ENCODE measurements at places on chromosomes 6 and 20.

- no peak for DNase-seq
These were observed at the start of gene EGFL8 for GRCh38 chr6:32164295-32164694. EGFL8 (plus strand) TSS chr6:32164595; CDS start chr6:32166166, 1,571 bp downstream.

GRCh38 chr6:121504227-121504626 lies 68.8 kb downstream of the GJA1 start:
- no peak for DNase-seq

DNA sequence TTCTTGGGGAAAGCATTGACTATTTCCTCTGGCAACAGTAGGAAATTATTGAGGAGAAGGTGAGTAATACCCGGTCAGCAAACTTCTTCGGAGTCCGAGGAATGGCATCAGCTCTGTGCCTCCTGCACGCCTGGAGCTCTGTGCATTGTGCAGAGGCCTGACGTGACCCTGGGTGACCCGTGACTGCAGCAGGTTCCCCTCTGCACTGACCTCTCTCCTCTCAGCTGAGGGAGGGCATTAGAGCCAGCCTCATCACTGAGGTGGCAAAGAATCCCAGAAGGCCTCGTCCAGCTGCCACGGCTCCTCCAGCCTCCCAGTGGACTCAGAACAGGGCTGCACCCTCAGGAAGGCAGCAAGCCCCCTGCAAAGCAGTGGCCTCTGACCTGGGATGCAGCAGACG lies 502.9 kb downstream of the CD83 start:
- DNase-seq: no peak

- no peak for DNase-seq
These were observed 4.3 kb upstream of the LTA start for GRCh38 chr6:31567531-31568370.

DNA sequence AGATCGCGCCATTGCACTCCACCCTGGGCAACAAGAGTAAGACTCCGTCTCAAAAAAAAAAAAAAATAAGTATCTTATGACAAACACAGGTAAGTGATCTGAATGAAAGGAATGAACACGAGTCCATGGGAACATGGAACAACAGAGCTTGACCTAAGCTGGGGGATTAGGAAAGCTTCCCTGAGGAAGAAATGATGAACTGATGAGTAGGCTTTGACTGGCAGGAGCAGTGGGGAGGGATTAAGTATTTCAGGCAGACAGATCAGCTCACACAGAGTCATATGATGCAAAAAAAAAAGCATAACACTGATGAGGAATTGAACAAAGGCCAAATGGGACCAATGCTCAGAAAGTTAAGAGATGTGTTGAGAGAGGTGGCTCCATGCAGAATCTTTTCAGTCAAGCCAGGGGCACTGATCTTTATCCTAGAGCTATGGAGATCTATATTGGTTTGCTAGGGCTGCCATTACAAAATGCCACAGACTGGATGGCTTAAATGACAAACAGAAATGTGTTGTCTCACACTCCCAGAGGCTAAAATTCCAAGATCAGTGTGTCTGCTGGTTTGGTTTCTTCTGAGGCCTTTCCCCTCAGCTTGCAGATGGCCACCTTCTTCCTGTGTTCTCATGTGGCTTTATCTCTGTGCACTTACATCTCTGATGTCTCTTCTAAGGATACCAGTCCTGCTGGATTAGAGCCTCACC lies 85.6 kb downstream of the ANKRD6 start:
- no peak for DNase-seq

GRCh38 chr20:47027042-47027441 lies 132.4 kb downstream of the EYA2 start:
- no peak for DNase-seq

DNA sequence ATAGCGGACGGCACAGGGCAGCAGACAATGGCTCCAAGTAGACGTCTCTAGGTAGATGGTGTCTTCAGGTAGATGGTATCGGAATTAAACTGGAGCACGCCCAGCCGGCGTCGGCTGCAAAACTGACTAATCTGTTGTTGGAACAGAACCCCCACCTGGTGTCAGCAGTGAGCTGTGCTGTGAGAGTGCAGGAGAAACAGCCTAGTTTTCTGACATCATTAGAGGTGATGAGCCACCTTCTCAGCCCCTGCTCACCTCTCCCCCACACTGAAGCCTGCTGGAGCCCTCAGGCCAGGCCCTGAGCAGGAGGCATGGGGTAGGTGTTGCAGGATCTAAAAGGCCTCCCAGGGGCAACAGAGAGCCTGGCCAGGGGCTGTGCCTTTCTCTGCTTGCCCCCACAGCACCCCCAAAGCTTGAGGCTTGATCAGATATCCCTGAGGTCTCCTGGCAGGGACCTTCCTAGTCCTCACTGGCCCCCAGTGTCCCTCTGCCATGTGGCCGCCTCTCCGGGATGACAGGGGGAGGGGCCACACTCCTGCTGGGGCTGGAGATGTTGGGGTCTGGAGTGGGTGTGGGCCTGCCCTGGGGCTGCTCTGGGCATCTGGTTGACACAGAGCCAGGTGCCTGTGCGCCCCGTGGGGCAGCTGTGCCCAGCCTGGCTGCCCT lies 6.9 kb upstream of the HELZ2 start:
- DNase-seq: no peak

- DNase-seq: no peak
These were observed 1005.5 kb upstream of the CITED2 start for GRCh38 chr6:140379919-140380318.

DNA sequence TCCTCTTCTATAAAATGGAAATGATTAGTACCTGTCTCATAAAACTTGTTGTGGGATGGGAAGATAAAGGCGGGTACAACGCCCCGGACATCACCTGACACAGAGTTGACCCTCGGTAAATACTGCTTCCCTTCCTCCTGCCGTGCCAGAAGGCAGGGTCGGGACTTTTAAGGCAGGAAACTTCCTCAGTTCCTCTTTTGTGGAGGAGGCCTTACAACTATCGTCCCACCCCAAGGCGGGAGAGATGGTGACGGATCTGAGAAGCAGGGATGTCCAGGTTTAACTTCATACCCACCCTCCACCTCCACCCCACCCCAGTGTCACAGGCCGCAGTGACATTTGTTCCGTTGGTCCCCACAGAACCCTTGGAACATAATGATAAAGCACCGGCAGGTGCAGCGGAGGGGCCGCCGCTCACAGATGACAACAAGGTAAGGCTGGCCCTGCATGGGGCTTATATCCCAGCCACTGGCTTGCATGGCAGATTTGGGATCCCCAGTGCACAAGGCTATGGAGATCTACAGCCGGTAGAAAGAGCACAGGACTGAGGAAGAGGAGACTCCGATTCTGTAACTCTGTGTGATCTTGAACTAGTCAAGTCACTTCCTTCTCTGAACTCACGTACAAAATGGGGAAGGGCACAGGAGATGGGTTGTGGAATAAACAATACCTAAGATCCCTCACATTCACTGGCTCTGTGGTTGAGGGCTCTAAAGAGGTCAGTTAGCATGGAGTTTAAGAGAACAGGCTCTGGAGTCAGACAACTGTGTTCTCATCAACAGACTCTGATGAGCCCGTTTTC lies 764 bp downstream of the DNTTIP1 start:
- no peak for DNase-seq

DNA sequence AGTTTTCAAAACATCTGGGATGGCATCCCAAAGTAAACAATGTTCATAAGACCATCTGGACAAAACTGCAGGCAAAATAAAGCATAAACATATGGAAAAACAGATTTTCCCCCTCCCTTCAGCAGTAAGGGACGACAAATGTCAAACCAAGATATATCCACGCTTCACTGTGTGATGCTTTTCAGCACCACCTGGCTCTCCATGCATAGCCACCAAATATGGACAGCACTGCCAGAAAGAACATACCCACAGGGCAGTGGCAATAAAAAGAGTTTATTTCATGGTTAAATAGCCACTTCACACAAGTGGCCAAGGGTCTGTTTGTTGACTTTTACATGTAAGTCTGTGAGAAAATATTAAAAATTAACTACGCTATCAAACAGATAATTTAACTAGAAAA lies 23.1 kb downstream of the USP45 start:
- DNase-seq: no peak

GRCh38 chr20:46700481-46700880 lies 9.0 kb upstream of the SLC2A10 start:
- DNase-seq: no peak

DNA sequence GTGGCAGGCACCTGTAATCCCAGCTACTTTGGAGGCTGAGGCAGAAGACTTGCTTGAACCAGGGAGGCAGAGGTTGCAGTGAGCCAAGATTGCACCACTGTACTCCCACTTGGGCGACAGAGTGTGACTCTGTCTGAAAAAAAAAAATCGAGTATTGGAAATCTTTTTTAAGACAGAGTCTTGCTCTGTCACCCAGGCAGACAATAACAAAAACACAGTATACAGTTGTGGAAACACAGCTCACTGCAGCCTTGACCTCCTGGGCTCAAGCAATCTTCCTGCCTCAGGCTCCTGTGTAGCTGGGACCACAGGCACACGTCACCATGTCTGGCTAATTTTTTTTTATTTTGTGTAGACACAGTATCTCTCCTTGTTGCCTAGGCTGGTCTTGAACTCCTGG lies 15.0 kb downstream of the NANP start:
- no peak for DNase-seq
